ENCODE measurements at places on chromosomes 6 and 20. TPM values are rescaled to one million over a fixed set of nuclear protein-coding genes. Genes with fewer than 3 reads are reported as not detected.

DNA sequence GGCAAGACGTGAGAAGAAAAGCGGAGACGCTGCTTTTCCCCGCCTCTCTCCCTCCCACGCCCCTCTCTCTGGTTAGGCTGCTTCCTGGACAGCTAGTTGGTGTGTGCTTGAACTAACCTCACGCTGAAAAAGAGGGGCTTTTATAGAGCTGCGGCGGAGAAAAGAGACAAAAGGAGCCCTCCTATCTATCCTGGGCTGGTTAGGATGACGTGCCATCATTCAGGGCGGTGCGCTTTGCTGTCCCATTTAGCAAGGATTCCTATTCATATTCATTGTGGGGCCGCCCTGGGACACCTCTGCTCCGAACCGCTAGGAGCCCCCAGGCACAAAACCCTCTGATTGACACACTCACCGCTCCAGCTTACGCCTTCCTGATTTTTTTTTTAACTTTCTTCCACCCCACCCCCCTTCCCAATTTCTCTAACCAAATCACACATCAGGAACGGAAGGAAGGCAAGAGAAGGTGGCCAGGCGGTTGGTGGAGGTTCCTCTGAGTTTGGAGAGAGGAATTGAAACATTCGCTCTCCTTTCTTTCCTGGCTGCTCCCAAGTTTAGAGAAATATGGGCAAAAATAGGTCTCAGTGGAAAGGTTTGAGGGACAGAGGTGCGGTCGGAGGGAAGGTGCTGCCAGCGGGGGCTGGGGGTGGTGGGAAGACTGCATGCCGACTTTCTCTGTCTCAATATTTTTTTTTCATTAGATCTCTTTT is at the start of gene OLIG3:
Gene OLIG3 (minus strand): TSS at position 114 of the 707 bp plus-strand sequence. CDS start 224 bp downstream, outside the sequence.
- DNase-seq: no peak

Gene MAS1
- total RNA-seq: not detected

- no peak for DNase-seq
Measured at GRCh38 chr6:14658030-14658429, 540.5 kb downstream of the CD83 start.

DNA sequence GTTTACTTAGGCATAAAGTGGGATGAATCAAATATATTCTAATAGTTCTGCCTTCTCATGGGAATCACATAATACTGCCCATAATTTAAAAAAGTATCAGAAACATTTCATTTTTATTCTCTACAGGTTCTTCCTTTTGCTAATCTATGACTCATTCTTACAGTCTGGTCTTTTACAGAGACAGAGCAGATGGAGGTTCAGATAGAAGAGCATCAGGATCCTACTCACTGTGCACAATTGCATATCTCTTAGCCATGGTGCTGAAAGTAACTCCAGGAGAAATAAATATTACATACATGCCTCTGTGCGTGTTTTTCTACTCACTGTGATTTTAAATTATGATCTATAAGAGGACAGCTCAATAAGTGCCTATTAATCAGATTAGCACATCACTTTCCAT is 16.3 kb upstream of the OR2B6 start:
- no peak for DNase-seq

GRCh38 chr6:112037783-112038216 is 16.1 kb upstream of the CCN6 start:
- peak; percentile 86 for DNase-seq

Gene GTSF1L
- not detected for total RNA-seq

- no peak for DNase-seq
Measured at GRCh38 chr6:105514306-105514705, 111.4 kb upstream of the PREP start.

Gene BPIFB2
- total RNA-seq: not detected

DNA sequence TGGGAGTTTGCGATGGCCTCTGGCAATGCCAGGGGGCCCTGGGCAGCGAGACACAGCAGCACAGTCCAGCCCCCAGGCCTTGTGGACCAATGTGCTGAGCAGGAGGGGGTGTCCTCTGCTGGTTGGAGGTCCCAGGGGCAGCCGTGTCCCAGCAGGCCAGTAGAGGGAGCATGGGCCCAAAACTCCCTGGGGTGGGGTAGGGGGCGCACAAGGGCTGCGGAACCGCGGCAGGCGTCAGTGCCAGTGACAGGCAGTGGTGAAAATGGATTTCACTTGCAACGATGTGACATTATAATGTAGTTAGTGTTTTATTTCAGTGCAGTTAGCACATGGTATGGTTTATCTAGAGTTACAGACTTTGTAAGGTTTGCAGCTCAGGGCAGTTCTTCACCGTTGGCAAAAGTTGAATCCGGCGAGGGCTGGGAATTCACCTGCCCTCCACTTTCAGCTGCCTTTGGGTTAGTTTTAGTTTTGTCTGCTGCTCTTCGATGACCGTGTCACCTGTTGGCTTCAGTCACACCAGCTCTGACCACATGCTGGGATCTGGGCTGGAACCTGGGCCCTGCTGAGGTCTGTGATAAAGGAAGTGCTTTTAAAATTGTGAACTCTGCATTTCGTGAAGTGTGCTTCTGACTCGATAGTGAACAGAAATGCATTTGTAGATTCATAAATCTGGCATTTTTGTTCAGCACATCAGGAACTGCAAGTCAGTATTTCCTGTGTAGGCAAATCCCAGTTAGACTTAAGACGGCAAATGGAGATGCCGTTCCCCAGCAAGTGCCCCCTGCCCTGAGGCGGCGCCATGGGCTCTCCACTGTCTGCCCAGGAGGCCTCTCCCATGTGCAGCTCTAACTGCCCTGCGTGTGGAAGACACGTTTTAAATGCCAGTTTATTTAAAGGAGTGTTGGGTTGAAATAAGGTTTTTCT is 46.8 kb downstream of the PYGB start:
- peak; percentile 94 for DNase-seq

Gene SLC32A1
- total RNA-seq: not detected

DNA sequence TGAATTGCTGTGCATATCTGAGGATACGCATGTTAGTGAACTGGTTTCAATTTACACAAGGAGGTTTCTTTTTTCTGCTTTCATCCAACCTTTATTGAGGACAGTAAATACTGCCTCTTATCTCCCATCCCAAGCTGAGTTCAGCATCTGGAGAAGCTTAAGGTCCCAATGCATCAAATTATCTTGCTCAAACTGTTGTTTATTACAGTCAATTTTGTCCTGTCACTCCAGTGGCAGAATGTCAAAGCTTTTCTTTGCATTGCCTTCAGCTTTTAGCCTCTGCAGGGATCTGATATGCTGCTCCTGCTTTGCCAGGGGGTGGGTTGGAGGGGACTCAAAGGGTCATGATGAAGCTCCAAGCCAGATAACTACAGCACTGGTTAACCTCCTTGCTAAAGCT is 435.4 kb upstream of the SOX4 start:
- no peak for DNase-seq

DNA sequence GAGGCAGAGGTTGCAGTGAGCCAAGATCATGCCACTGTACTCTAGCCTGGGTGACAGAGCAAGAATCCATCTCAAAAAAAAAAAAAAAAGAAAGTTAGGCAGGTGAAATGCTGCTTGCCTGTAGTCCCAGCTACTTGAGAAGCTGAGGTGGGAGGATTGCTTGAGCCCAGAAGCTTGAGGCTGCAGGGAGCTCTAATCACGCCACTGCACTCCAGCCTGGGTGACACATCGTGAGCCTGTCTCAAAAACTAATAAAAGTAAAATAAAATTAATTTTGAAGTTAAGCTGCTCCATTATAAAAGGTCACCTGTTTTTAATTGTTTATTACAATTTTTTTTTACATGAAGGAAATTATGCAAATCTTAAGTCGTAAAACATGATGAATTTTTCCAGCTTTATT is 23.2 kb upstream of the SAMHD1 start:
- DNase-seq: no peak

DNA sequence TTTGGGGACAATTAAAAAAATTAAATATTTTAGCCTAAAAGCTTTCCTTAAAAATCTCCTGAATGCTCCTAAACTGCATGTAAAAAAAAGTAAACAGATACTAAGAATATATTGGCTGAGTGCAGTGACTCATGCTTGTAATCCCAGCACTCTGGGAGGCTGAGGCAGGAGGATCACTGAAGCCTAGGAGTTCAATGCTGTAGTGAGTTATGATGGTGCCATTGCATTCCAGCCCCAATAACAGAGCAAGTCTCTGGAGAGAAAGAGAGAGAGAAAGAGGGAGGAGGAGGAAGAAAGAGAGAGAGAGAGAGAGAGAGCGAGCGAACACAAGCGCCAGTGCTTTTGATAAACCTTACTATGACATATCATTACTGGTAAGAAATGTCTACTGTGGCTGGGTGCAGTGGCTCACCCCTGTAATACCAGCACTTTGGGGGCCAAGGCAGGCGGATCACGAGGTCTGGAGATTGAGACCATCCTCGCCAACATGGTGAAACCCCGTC is 58.8 kb downstream of the FKBP5 start:
- no peak for DNase-seq

DNA sequence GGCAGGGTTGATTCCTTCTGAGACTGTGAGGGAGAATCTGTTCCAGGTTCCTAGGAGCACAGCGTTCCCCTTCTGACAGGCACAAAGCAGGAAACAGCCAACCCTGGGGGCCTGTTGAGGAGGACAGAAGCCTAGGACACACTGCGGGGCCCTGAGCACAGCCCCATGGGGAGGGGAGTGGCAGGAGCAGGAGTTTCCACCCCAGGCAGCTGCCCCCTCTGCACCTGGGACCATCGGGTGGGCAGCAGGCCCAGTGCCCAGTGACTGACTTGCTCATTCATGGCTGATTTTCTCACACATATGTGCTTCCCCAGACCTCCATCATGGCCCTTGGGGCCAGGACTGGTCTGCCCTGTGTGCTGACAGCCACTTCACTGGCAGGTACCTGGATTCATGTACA is 6.2 kb upstream of the SLC22A1 start:
- DNase-seq: peak; percentile 61

DNA sequence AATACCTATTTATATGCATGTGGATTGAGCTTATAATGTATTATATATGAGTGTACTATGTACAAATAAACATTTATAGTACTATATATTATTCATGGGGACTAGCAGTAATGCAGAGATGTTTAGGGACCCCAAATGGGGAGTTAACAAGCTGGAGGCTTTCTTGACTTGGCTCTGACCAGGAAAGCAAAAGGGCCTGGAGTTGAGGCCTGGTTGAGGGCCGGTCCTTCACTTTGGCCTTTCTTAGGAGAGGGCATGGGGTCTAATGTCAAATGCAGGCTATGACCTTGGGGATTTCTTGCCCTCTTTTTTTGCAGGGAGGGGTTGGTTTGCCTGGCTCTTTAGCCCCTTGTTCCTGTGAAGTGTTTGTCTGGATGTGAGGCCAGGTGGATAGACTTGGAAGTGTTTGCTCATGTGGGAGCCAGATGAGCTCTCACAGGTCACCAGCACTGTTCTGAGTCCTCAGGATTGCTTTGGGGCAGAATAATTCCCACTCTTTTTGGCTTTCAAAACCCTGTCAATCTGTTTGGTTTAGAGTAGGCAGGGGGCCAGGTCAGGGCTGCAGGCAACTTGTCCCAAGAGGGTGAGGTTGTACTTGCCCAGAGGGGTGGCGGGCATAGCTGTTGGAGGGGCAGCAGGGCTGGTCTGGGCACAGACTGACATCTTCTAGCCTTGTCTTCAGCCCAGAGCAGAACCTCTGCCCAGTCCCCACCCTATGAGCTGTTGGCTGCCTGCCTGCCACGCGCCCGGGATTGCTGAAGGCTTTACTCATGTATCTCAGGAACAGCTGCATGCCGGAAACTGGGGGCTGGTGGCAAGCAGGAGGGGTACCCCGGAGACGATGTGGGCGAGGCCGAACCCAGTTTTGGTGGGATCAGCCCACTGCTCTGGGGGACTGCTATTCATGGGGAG is 14.6 kb downstream of the TJAP1 start:
- DNase-seq: peak; percentile 98

Gene NFYA
- total RNA-seq: 9.4 TPM

GRCh38 chr6:116314878-116315277 is 35.1 kb upstream of the TSPYL1 start:
- DNase-seq: no peak

DNA sequence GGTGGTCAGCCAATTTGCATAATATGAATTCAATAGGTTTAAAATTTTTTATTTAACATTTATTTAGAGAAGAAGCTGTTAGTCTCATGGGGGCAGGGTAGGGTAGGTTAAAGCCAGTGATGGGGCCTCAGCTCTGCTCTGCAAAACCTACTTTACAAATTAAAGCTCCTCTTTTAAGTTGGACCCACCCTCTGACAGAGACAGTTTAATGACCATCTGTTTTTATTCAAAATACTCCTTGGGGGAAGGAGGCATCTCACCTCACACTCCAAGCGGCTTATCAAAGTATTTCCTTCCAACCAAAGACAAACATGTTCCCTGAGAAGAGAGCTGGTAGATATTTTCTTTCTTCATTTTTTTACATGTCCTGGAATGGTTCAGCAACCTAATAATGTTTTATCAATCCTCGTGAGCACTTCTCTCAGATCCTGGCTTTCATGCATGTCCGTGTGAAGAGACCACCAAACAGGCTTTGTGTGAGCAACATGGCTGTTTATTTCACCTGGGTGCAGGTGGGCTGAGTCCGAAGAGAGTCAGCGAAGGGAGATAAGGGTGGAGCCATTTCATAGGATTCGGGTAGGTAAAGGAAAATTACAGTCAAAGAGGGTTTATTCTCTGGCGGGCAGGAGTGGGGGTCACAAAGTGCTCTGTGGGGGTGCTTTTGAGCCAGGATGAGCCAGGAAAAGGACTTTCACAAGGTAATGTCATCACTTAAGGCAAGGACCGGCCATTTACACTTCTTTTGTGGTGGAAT is 184.7 kb downstream of the GJA1 start:
- no peak for DNase-seq

Gene STX11
- 0.36 TPM for total RNA-seq

DNA sequence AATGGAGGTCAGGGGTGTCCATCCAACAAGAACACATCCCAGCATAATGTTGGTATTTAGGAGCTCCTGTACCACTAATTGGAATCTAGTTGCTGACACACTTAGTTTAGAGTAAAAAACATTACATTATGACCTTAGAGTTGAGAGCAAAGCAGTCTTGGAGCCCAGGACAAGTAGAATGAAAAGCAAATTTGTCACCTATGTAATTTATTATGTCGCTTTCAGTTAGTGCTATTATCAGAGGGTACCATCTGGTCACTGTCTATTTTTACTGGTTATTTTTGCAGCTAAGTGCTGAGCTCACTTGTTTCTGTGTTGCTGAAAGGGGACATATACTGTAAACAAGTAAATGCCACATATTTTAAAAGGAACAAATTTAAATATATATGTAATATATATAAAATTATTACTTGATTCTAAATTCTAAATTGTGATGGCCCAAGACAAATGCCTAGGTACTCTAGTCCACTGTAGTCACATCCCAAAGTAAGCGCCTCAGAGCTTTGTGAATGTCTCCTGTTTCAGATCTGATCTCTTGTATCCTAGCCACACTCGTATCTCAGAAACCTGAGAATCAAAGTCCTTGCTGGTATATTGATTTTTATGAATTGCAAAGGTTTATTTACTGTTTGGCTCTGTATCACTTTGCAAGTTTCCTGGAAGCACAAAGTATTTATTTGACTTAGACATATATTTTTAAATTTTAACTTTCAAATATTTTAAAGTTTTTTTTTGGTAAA is 148.6 kb upstream of the MAN1A1 start:
- no peak for DNase-seq

Measured in osteoblast (primary cell).